Left cardiac atrium (tissue), 4 donors: ENCODE measurements at places on chromosomes 11 and 22.
A peak's percentile ranks its signal among the peaks of the same experiment; 100 is the strongest.

DNA sequence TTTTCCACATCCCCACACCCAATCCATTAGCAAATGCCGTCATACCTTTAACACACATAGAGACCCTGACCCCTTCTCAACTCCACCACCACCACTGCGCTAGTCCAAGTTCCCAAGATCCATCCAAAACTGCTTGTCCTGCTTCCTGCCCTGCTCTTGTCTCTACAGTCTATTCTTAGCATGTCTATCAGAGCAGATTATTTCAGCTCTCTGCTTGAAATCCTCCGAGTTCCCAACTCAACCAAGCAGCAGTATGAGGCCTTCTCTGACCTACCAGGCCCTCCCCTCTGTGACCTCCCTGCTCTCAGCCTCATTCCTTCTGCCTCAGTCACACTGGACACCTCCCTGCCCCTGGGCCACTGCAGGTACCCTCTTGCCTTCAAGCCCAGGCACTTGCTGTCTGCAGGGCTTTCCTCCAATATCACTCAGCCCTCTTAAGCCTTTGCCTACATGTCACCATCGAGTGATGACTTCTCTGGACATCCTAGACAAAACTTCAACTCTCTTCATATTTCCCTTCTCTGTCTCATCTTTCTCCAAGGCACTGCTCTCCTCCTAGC, 134.6 kb downstream of the SPATA19 start:
- DNase-seq: no peak

- DNase-seq: no peak
Measured at GRCh38 chr11:119251114-119251513, 45.0 kb downstream of the CBL start.

GRCh38 chr22:35862697-35863096, 145.0 kb downstream of the APOL5 start:
- no peak for DNase-seq

- DNase-seq: no peak
Measured at GRCh38 chr22:35625763-35626432, 8.8 kb upstream of the MB start.

DNA sequence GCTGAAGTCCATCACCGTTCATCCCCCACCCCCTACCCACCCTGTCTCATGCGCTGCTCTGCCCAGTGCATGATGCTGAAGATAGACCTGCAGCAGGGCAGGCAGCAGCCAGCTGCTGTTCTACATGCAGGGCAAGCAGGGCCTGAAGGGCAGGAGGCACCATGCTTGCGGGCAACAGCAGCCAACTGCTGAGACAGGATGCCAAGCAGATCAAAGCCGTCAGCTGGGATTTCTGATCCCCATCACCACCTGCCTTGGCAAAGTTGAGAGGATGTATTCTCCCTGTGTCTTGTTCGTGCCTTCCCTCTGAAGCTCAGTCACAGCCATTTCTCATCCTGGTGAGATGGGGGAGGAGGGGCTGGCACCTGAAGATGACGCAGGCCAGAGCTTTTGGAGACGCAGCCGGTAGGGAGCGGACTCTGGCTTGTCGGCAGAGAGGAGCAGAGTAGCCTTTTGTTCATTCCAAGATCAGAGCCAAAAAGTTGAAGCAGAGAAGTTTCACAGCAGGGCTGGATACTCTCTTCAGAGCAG, 227.0 kb downstream of the GRIK4 start:
- no peak for DNase-seq

- no peak for DNase-seq
Measured at GRCh38 chr22:26725012-26725676, 67.8 kb downstream of the MIAT start.

- DNase-seq: no peak
Measured at GRCh38 chr11:110433393-110434333, 3.9 kb downstream of the FDX1 start.

- peak; percentile 90 for DNase-seq
Measured at GRCh38 chr22:35330258-35330861, 30.7 kb downstream of the TOM1 start.

GRCh38 chr11:118175993-118176777, at the start of gene SCN2B:
SCN2B (minus strand) TSS chr11:118176639; CDS start chr11:118176431, 208 bp downstream.
- DNase-seq: no peak

DNA sequence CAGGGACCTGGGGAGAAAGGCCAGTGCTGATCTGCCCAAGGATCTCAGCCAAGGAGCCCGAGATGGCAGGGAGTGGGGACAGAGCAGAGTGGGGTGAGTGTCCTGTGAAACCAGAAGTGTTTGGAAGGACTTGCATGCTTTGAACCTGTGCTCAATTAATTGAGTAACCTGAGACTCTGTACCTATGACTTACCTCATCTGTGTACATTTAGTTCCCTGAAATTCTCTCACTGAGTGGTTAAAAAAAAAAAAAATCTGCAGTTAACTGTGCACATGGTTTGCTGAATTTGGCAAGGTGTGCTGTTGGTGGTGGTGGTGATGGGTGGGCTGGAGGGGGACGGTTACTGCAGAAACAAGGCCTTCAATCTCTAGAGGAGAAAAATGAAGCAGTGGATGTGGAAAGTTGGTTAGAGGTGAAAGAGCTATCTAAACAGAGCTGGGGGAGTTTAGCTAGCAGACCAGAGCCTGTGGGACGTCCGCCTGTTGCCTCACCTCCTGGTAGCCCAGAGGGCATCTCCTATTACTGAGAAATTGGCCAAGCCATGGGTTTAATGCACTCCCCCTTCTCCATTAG, 8.3 kb upstream of the SORL1-AS1 start:
- no peak for DNase-seq

DNA sequence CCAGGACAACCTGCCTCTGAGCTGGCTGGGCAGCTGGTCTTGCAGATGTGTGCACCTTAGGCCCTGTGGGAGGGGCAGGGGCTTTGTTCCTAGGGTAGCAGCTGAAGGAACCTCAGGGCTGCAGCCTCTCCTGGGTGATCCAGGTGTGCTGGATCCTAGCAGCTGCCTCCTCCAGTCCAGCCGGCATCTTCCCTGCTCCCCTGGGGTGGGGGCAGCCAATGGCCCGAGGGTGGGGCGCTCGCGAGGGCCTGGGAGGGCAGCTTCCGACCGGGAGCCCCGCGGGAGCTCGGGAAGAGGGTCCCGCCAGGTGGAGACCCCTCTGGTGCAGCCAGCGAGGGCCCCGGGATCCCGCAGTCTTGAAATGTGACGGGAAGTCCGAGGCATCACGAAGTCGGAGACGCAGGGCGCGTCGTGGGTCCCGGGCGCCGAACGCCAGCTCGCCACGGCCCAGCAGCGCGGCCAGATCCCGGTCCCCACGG, 1.7 kb downstream of the IFITM1 start:
- no peak for DNase-seq

DNA sequence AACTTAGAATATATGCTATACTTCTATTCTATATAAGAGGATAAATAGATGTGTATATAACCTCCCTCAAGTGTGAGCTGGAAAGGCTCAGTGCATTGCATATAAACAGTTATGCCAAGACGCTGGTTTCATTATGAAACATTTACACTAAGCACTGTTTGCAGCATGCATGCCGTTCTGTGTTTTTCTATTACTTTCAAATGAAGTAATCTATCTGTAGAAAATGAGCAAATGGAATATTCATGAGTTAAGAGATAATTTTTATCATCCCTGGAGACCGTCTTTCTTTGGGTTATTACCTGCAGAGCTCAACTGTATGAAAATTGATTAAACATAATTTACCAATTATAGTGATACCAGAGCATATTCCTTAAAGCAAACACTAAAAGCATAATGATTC, 925.7 kb upstream of the CCDC90B start:
- no peak for DNase-seq

DNA sequence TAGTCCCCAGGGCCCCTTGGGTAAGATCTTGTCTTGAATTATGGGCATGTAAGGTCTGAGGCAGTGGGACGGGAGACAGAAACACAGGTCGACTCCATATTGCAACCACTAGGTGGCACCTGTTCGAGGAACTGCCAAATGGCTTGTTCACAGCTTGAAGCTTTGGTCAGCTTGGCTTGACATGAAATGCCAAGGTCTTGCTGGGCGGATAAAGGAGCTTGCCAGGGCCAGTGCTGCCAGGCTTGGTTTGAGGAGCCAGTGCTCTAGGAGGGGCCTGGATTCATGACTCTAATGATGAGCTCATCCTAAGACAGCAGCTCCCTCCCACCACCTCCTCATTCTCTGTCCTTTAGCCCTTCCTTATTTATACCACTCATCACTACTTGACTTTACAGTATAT, 11.9 kb upstream of the NRIP3 start:
- DNase-seq: peak; percentile 64

- no peak for DNase-seq
Measured at GRCh38 chr11:95066716-95067038, at the start of gene SRSF8. SRSF8 (plus strand) TSS chr11:95066919; CDS start chr11:95067227, 308 bp downstream.

DNA sequence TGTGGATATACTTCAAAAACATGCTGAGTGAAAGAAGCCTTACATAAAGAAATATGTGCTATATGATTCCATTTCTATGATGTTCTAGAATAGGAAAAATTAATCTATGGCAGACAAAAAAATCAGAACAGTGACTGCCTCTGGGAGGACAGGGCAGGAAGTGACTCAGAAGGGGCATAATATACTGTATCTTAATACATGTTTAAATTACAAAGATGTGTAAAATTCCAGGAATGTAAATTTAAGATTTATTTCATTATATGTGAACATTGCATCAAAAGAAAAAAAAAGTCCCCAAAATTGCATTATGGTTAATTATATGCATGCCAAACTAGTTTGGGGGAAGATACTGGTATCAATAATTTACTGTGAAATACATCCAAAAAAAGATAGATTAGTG, 32.2 kb downstream of the SBF2 start:
- no peak for DNase-seq

GRCh38 chr11:62540804-62541701, 5.6 kb downstream of the AHNAK start:
- DNase-seq: peak; percentile 47

- peak; percentile 22 for DNase-seq
Measured at GRCh38 chr11:287821-288477, 977 bp upstream of the PGGHG start.

DNA sequence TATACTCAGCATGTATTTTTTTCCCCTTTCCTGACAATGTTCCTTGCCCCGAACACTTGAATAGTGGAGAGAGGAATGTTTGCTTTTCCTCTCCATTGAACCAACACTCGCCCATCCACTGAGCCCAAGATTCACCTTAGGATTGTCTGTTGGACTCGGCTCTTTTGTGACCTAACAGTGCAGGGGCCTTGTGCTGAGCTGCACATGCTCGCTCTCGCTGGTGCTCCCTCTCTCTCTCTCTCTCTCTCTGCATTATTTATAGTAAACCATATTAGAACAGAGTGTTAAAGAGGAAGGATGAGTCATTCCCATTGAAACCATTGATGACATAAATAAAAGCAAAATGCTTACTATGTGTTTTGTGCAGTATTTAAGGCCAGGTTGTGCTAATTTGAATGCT, 20.7 kb downstream of the ZBTB16 start:
- DNase-seq: no peak

DNA sequence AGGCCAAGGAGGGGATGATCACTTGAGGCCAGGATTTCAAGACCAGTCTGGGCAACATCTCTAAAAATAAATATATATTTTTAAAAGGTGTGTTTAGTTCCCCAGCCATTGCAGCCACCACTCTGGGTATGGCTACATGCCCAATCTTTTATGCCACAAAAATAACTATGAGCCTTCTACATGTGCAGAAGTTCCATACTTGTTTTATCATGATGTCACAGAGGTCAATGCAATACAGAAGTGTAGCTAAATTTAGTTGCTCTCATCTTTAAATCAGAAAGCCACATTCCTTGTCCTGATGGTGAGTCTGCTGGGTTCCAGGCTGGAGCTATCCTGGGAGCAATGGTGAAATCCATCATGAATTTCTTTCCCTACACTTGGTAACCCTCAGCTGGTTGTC, 436.3 kb downstream of the DYNC2H1 start:
- no peak for DNase-seq

- DNase-seq: no peak
Measured at GRCh38 chr11:110829873-110830272, 117.6 kb upstream of the ARHGAP20 start.

DNA sequence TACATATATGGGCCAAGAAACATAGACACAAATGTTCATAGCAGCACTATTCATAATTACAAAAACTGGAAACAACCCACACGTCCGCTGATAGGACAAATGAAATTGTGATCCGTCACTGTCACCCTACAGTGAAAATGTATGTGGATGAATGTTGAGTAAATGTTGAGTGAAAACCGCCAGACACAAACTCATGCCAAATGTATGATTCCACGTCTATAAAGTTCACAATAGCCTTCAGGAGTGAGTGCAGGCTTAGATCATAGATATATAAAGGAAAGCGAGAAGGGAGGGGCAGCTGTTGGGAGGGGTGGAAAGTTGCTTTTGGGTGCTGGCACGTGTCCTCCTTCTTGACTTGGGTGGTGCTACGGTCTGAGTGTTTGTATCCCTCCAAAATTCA, 33.6 kb downstream of the DBX1 start:
- no peak for DNase-seq

- DNase-seq: no peak
Measured at GRCh38 chr11:96098511-96099241, 174.8 kb upstream of the MTMR2 start.

- DNase-seq: no peak
Measured at GRCh38 chr11:36218283-36218921, 70.8 kb downstream of the COMMD9 start.

- no peak for DNase-seq
Measured at GRCh38 chr11:130318031-130318673, 3.4 kb upstream of the ZBTB44 start.

DNA sequence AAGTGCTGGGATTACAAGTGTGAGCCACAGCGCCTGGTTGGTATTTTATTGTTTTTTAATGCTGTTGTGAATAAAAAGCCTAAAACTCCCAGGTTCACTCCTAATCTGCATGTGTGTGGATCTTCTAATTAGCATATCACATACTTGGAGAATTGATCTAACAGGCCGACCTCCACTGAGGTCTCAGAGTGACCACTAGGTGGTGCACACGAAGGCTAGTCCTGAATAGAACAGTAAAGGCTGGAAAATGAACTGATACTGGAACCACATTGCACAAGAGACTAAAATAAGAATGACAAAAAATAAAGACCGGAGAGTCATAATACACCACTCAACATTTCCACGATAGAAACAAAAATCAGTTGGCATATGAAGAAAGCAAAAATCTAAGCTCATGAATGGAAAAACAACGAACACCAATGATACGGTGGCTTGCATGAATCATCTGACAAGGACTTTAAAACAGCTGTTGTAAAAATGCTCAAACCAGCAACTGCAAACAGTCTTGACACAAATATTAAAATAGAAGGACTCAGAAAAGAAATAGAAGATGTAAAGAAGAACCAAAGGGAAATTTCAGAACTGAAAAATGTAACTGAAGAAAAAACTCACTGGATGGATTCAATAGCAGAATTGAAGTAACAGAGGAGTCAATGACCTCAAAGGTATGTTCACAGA, 19.2 kb downstream of the PIM3 start:
- peak; percentile 38 for DNase-seq

GRCh38 chr11:119617340-119617713, 111.7 kb downstream of the NECTIN1 start:
- no peak for DNase-seq

GRCh38 chr22:48579043-48579927, 1248.4 kb downstream of the BRD1 start:
- DNase-seq: no peak

GRCh38 chr11:59191095-59191494, 19.2 kb downstream of the DTX4 start:
- DNase-seq: no peak
